ENCODE measurements at places on chromosomes 16 and 17. TPM values are rescaled to one million over a fixed set of nuclear protein-coding genes. Genes with fewer than 3 reads are reported as not detected.

DNA sequence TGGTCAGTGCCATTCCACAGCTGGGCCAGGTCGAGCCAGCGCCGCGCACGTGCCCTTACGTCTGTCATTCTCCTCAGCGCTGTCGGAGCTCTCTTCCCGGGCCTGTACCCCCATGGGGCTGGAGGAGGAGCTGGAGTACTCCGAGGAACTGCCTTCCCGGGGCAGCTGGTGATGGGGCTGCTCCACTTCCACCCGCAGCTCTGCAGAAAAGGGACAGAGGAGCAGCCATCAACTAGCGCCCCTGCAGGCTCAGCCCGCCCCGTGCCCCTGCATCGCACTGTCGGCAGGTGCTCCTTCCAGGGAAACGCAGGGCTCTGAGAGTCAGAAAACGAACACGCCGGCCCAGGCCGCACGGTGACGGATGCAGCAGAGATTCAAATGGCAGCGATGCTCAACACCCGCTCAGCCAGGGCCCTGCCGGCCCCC is 20.9 kb downstream of the MAP1LC3B start:
- H3K4me1 ChIP-seq = peaks cover 4% of the 10 kb centered on the region
- DNase-seq = peak; percentile 79
- H3K27ac ChIP-seq = no peak overlapping the region
- no peaks in the 10 kb centered on the region for H3K27me3 ChIP-seq

Gene GNG13
- total RNA-seq = not detected

DNA sequence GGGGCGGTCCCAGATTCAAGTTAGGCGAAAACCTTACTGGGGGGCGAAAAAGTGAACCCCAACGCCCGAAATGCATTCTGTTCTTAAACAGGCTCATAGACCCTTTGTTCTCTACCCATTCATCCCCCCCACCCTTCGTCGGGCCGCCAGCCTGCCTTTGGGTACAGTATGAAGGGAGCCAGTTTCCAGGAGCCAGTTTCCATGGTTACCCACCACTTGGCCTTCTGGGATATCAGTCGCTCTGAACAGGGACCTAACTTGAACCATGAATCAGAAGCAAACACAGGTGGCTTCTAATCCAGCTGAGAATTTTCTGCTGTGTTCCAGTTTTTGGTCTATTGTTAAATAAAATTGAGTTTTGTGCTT is 532 bp downstream of the DHX40 start:
- H3K27me3 ChIP-seq = no peaks in the 10 kb centered on the region
- H3K4me3 ChIP-seq = peak overlapping the region; percentile 100
- peaks cover 5% of the 10 kb centered on the region for H3K36me3 ChIP-seq
- H3K4me1 ChIP-seq = peaks cover 15% of the 10 kb centered on the region

GRCh38 chr17:77147357-77147801 is 6.6 kb downstream of the SEC14L1 start:
- H3K4me1 ChIP-seq = peaks cover 41% of the 10 kb centered on the region
- H3K27ac ChIP-seq = no peak overlapping the region
- no peaks in the 10 kb centered on the region for H3K27me3 ChIP-seq

DNA sequence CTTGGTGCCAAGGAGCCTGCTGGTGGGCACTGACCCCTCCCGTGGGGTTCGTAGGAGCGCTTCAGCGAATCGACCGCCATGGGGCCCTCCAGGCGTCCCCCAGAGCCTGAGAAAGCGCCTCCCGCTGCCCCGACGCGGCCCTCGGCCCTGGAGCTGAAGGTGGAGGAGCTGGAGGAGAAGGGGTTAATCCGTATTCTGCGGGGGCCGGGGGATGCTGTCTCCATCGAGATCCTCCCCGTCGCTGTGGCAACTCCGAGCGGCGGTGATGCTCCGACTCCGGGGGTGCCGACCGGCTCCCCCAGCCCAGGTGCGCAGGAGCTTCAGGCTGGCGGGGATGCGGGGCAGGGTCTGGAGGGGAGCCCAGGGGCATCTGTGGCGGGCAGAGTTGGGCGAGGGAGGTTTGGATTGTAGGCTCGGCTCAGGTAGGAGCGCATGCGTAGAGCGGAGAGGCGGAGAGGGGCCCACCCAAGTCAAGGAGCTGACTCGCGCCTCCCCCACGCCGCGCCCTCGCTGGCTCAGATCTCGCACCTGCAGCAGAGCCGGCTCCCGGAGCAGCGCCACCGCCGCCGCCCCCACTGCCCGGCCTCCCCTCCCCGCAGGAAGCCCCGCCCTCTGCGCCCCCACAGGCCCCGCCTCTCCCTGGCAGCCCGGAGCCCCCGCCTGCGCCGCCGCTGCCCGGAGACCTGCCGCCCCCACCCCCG is 19.8 kb downstream of the FMNL1 start:
- peaks cover 1% of the 10 kb centered on the region for H3K36me3 ChIP-seq
- no peak overlapping the region for H3K27ac ChIP-seq
- H3K4me3 ChIP-seq = peak overlapping the region; percentile 55
- no peak for DNase-seq
- H3K4me1 ChIP-seq = peaks cover 9% of the 10 kb centered on the region

Data from chondrocyte (in vitro differentiated cells).